EL (cell line): ENCODE measurements at places on chromosomes 16 and 17.

DNA sequence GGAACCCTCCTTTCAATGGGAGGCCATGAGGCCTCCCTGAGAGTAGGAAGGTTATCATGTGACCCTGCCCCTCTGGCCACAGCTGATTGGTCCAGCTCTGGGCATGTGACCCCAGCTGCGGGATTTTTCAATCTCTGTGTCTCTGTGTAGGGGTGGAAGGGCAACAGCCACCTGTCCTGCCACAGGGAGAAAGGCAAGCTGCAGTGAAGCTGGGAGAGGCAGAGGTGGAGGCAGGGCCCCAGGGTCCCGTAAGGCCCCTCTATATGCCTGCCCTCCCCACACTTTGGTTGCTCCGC, 10.9 kb downstream of the DNAAF8 start:
- no peak for DNase-seq

DNA sequence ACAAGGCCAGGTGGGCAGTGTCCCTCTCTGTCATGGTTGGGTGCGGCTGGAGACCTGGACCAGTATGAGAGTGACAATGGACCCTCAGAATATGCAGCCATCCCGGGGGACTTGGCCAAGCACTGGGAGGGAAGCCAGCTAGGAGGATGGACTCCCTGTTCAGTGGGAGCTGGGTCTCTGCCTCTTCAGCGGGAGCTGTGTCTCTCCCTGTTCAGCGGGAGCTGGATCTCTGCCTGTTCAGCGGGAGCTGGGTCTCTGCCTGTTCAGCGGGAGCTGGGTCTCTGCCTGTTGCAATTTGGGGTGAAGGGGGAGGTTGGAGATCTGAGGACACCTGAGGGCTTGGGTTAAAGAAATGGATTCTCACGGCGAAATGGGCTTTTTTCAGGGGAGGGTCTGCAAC, 3.8 kb upstream of the PRSS33 start:
- no peak for DNase-seq

- peak; percentile 22 for DNase-seq
Observed at GRCh38 chr16:14405611-14406537, 224.2 kb downstream of the PARN start.

- no peak for DNase-seq
Observed at GRCh38 chr17:7556627-7557026, 1.9 kb upstream of the TNFSF13 start.

- no peak for DNase-seq
Observed at GRCh38 chr16:63617047-63617989, 1504.5 kb downstream of the CDH11 start.

GRCh38 chr17:65544672-65545071, 16.8 kb downstream of the AXIN2 start:
- DNase-seq: no peak

DNA sequence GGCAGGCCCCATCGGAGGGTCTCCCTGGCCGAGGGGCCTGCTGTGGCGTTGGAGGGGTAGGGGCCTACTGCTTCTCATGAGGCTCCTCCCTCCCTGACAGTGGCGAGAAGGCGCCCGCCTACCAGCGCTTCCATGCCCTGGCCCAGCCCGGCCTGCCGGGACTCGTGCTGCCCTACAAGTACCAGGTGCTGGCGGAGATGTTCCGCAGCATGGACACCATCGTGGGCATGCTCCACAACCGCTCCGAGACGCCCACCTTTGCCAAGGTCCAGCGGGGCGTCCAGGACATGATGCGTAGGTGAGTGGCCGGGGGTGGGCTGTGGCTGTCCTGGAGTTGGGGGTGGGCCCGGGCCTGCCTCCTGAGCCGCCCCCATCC, 1.7 kb downstream of the CDT1 start:
- DNase-seq: no peak

DNA sequence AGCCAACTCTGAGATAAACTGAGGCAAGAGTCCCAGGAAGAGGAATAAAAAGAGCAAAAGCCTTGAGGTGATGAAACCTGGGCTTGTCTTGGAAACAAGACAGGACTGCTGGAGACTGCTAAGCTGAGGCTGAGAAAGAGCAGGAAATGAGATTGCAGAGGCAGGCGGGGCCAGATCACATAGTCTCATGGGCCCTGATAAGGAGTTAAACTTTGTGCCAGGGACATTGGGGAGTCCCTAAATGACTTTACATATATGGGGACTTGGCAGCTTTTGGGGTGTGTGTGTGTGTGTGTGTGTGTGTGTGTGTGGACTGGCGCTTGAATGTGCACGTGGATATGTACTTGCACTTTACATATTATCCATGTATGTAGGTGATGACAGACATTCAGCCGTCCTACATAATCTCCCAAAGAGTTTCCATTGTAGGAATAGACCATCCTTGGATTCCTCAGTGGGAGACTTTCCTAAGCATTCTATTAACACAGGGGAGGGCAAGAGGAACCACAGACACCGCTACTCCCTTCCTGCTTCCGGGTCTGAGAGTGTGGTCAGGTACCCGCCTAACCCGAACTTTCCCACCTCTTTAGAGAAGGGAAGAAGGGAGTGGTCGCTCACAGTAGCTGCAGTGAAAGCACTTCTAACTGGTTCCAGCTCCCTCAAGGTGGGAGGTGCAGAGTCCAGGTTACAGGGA, 123.1 kb downstream of the LYRM1 start:
- no peak for DNase-seq

- no peak for DNase-seq
Observed at GRCh38 chr16:77330332-77331042, 104.3 kb downstream of the ADAMTS18 start.

DNA sequence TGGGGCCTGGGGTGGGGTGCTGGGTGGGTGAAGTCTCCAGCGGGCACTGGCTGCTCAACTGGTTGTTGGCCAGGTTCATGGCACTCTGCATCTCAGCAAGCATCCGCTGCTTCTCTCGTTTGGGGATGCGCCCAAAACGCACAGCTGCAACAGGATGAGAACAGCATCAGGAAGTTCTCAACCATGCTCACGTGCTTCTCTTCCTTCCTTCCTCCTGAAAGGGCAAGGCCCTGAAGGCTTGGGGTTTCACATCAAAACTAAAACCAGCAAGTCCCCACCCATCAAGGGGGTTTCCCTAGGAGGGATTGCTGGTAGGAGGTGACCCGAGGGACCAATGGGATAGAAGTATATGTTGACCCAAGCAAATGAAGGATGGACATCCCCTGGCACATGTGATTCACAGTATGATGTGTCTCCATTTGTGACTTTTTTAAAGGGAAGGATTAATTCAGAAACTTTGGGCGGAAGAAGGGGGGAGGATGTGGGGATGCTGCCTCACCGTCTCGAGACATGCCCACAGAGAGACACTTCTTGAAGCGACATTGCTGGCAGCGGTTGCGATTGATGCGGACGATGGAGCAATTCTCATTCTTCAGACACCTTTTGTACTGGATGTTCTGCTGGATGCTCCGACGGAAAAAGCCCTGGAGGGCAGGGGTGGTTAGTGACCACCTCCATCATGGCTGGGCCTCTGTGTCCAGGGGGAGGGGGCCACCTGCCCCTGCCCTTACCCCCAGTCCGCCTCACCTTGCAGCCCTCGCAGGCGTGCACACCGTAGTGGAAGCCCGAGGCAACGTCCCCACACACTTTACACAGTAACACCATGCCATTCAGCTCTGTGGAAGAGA, 4.2 kb downstream of the NR1D1 start:
- DNase-seq: no peak

GRCh38 chr17:49216953-49217650, 6.6 kb downstream of the ABI3 start:
- DNase-seq: no peak

DNA sequence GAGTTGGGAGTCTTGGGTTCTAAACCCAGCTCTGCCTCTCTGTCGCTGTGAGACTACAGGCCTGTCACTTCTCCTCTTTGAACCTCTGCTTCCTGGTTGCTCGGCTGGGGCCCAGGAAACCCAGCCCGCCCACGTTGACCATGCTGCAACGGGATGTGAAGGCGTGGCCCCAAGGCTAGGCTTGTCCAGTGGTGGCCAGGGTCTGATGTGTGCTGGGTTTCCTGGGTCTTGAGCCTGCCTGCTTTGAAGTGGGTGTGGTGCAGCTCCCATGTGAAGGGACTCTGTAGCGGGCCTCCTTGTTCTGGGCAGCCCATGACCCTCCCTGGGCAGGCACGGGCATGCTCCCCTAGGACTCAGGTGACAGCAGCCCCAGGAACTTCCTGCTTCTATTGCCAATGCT, 82.3 kb downstream of the SDR42E1 start:
- DNase-seq: no peak

DNA sequence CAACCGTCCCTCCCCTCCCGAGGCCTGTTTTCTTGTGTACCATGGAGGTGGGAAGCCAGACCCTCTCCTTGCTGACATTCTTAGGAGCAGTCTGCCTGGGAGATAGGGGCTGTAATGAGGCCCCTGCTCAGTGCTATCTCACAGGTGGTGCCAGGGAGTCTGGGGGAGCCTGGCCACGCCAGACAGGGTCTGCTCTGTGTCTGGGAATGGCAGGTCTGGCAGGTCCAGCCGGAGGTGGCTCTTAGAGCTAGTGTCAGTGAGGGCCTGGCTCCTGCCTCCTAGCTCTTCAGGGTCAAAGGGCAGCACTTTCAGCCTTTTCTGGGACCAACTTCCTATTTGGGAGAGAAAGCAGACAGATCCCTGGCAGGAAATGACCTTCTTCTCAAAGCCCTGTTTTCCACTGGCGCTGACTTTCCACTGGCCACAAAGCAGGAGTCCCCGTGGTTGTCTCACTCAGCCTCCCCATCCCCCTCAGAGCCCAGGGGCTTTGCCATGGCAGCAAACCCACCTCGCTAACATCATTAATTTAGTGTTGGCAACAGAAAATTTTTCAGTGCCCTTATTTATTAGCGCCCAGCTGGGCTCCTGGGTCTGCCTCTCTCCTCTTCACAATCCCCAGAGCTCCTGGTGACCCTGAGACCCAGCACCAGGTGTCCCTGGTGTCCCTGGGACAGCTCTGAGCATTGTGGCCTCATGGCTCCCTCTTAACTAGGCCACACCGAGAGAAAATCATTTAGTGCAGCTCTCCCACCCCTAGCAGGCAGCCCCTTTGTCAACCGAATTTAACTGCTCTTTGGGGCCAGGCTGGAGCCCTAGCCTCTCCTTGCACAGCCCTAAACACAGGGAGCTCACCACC, 24.0 kb upstream of the DOK4 start:
- DNase-seq: no peak

DNA sequence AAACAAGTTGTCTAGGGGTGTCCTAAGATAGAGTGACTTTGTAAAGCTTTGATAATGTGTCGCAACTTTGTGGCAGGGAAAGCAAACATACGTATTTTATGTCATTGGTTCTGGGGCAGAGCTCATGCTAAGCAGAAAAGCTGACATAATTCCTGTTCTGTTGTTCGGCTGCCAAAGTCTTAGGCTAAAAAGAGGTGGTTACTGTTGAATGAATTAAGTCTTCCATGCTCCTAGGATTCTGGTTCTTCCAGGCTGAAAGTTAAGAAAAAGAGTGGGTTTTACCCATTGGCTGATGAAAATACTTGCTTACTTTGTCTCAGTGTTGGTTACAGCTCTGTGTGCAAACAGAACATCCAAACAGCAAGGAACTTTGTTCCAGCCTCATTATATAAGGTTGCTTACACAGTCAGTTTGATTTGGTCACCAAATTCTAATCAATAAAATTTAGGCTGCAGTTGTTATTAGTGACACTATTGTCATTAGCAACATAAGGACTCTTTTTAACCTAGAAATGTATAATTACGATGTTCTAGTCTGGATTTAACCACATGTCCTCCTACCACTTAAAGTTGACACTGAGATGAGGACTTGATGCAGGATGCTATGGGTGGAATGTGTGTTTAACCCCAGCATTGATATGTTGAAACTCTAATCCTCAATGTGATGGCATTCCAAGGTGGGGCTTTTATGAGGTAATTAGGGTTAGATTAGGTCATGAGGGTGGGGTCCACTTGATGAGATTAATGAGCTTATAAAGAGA, 114.0 kb upstream of the GOT2 start:
- no peak for DNase-seq

GRCh38 chr17:31511195-31511578, 119.7 kb downstream of the RAB11FIP4 start:
- no peak for DNase-seq

- no peak for DNase-seq
Observed at GRCh38 chr16:24075931-24076716, 180.0 kb upstream of the CACNG3 start.

- DNase-seq: no peak
Observed at GRCh38 chr16:86752582-86753175, 174.3 kb downstream of the FOXL1 start.

GRCh38 chr17:31560616-31561235, 169.3 kb downstream of the RAB11FIP4 start:
- DNase-seq: peak; percentile 54

DNA sequence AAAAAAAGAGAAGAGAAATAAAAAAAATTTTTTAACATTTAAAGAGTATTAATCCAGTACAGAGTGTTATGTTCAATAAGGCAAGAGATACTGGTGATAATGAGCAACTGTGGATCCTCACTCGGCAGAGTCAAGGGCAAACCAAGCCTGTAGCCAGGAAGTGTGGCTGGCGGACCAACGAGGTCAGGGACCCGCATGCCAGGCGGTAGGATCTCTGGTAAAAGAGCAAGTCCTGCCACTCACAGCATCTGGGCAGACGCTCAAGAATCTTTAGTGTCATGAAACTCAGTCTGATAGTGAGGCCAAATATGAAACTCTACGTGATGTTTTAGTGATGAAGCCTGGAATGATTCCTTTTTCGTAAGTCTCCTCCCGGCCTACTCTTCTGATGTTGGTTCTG, 8.3 kb upstream of the GEMIN4 start:
- no peak for DNase-seq

- DNase-seq: no peak
Observed at GRCh38 chr17:45035848-45036247, 15.6 kb downstream of the DCAKD start.

DNA sequence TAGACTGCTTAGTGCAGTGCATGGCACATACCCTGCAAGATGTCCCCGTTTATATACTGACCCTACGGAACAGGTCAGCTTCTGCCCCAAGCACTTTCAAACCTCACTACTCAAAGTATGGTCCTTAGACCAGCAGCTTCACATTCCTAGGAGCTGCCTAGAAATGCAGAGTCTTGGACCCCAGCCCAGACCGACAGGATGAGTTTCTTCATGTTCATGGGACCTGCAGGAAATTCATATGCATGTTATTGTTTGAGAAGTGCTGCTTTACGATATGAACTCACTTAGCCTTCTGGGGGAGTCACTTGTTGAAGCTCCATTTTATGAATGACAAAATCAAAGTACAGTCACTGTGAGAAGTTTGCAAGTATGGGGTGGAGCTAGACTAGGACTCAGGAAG, 82.6 kb downstream of the DYNLRB2 start:
- peak; percentile 34 for DNase-seq

DNA sequence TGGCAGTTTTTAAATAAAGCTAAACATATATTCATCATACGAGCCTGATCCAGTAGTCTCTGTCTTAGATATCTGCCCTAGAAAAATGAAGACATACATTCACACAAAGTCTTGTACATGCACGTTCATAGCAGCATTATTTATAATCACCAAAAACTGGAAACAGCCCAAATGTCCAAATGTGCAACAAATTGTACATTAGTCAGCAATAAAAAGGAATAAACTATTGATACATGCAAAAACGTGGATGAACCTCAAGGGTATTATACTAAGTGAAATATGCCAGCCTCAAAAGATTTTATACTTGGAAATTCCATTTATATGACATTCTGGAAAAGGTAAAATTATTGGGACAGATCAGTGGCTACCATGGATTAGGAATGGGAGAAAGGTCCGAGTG, 22.8 kb downstream of the AATF start:
- DNase-seq: no peak
